ENCODE measurements at places on chromosomes 2 and 18.

DNA sequence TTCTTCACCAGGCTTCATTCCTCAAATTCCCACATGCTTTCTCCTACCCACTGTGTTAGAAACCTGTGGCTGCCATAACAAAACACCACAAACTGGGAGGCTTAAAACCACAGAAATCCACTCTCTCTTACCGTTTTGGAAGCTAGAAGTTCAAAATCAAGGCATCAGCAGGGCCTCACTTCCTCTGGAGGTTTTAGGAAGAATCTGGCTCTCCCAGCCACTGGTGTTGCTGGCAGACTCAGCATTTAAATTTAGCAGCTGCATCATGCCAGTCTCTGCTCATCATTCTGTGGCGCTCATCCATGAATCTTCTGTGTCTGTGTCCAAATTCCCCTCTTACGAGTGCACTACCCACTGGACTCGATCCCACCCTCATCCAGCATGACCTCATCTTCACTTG lies 248.5 kb downstream of the ZNF516 start:
- no peak for DNase-seq

DNA sequence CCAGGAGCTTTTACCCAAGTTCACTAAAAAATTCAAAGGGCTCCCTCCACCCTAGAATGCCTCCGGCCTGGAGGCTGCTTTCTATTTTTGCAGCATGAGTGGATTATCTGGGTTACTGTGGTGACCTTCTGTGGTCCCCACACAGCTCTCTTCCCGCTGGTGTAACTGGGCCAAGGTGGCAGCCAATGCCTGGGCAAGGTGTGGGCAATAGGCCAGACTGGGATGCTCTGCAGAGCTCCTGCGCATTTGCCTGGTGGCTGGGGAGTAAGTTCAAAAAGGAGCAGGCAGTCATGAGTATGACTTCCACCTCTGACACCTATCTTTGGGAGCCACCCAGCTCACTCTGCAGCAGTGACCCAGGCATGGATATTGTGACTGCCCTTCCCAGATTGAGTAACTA lies 130.5 kb upstream of the SPRED2 start:
- DNase-seq, result no peak

DNA sequence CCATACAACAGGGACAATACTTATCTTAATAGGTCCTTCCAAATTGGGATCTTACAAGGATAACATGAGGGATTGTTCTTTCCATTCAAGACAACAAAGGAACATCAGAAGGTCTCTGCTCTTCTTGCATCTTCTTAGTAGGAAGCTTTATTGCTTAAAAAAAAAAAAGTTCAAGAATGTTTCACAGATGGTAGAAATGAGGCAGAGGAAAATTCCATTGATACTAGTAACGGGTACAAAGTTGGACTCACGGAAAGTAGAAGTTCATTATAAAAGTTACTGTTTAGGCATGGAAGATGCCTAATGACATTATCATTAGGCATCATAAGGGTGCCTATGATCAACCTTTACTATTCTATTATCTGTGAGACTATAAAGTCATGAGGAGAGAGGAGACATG lies 136.2 kb downstream of the LAMA3 start:
- DNase-seq, result no peak

GRCh38 chr2:46053564-46053963 lies 243.6 kb upstream of the EPAS1 start:
- DNase-seq, result no peak

GRCh38 chr18:31100436-31101182 lies 1.6 kb downstream of the DSC2 start:
- no peak for DNase-seq

DNA sequence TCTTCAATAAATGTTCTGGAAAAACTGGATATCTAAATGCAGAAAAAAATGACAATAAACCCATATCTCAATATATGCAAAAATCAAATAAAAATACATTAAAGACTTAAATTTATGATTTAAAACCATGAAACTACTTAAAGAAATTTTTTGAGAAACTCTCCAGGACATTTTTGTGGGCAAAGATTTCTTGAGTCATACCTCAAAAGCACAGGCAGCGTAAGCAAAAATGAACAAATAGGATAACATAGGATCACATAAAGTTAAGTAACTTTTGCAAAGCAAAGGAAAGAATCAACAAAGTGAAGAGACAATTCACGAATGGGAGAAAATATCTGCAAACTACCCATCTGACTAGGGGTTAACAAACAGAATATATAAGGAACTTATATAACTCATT lies 1545.5 kb downstream of the SUCLG1 start:
- DNase-seq, result no peak

GRCh38 chr2:216624251-216624650 lies 9.0 kb upstream of the IGFBP2 start:
- no peak for DNase-seq

DNA sequence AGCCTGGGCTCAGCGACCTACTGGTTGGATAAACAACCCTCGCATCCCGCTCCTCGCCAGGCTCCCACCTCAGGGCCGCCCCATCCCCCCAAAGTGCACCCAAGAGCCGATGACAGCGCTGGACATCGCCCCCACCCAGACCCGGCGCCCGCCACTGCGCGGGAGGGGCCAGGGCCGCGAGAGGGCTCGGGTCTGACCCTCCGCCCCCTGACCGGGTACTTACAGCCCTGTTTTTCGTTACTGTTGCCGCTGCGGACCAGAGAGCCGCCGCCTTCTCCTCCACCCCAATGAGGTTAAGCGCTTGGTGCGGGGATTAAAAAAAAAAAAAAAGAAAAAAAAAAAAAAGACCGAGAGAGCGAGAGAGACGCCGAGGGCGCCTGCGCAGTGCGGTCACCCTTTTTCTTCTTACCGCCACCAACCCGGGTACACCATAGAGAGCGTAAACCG lies at the start of gene CLASP1:
Gene CLASP1, minus strand, starts transcription at position 314 of the 447 bp plus-strand sequence. CDS start 43,567 bp downstream, outside the sequence.
- no peak for DNase-seq

DNA sequence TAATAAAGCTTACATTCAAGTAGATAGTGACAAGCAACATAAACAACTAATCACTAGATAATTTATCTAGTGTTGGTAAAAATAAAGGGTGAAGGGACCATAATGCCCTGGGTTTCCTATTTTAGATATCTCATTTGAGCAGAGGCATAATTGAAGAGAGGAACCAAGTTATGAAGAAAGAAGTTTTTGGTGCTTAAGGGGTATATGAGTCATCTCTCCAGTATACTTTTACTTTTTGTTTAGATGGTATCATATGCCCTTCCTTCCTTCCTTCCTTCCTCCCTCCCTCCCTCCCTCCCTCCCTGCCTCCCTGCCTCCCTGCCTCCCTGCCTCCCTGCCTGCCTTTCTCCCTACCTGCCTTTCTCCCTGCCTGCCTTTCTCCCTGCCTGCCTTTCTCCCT lies 1053.5 kb upstream of the CELF4 start:
- no peak for DNase-seq

- DNase-seq, result no peak
These were observed 26.1 kb upstream of the CERS6 start for GRCh38 chr2:168429988-168430387.

DNA sequence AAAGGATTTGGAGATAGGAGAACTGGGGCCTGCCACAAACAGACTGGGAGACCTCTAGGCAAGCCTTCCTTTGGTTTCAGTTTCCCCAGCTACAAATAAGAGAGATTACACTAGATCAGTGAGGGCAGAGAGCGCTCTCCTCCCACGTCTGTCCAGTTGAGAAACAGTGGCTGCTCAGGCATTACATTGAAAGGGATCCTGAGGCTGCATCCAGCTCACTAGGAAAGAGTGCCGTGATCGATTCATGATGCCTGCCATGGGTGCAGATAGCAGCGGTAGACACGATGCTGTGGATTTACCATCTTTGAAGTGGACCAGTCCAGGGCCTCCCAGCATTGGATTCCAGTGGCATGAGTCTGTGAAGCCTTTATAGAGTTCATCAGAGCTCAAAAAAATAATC lies 62.6 kb downstream of the EN1 start:
- DNase-seq, result no peak

- DNase-seq, result no peak
These were observed 180.5 kb downstream of the DIS3L2 start for GRCh38 chr2:232142049-232142448.

- no peak for DNase-seq
These were observed 441.7 kb downstream of the RNF144A start for GRCh38 chr2:7358865-7359447.

GRCh38 chr2:60528281-60529020 lies 25.0 kb downstream of the BCL11A start:
- DNase-seq, result no peak

GRCh38 chr2:60318544-60318943 lies 234.9 kb downstream of the BCL11A start:
- no peak for DNase-seq

DNA sequence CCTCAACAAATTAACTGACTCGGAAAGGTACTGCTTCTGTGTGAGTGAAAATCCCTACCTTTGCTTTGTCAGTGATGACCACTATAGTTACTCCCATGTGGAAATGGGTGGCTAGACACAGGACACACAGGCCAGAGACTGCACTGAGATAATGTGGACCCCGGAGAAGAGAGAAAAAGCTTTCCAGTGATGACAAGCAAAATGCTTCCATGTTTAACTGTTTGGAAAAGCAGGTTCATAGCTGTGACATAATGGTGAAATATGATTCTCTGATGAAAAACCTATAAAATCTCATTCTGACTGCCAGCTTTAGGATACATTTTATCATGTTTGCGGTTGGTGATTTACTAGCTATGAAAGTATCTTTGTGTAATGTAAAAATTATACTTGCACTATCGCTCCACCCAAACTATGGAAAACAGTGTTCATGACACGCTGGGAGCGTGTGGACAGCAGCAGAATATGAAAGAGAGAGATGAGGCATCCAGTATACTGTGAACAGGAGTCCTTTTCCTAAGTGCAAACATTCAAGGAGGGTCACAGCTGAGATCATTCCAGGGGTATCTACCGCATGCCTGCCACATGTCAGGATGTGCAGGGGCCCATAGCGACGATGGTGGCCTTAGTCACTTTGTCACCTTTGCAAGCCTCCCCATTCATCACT lies 782.7 kb upstream of the SOX11 start:
- DNase-seq, result no peak

GRCh38 chr18:47817795-47818077 lies 112.7 kb downstream of the SMAD2 start:
- no peak for DNase-seq

- DNase-seq, result no peak
These were observed 147.1 kb downstream of the IKZF2 start for GRCh38 chr2:213004197-213004821.

DNA sequence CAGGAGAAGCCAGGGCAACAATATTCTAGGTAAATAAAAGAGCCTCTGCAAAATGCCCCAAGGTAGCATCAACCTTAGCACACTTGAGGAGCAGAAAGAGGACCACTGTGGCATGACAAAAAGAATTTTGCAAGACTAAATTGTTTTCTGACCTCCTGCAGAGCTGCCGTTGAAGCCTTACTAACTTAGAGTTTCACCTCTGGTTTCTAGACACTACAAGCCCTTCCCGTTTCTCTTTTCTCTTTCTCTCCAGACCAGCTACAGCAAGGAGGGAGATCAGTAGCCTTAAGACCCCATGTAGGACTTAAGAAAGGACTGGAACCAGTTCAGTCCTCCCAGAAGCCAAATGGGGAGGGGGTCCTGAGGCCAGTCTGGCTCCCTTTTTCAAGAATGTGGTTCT lies 73.3 kb upstream of the SP3 start:
- DNase-seq, result no peak

- DNase-seq, result no peak
These were observed 1.1 kb upstream of the FN1 start for GRCh38 chr2:215436705-215437565.

DNA sequence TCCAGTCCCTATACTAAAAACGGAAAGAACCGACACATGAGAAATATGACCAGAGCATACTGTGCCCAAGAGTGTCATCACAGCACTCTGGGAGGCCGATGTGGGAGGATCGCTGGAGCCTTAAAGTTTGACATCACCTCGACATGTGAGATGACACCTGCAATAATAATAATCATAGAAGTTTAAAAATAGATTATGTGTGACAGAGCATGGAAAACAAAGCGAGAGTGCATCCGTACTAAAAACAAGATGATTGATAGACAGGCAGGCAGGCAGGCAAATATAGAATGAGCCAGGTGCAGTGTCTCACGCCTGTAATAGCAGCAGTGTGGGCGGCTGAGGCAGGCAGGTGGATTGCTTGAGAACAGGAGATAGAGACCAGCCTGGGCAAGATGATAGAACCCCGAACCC lies 114.8 kb upstream of the ANKRD30BL start:
- no peak for DNase-seq

DNA sequence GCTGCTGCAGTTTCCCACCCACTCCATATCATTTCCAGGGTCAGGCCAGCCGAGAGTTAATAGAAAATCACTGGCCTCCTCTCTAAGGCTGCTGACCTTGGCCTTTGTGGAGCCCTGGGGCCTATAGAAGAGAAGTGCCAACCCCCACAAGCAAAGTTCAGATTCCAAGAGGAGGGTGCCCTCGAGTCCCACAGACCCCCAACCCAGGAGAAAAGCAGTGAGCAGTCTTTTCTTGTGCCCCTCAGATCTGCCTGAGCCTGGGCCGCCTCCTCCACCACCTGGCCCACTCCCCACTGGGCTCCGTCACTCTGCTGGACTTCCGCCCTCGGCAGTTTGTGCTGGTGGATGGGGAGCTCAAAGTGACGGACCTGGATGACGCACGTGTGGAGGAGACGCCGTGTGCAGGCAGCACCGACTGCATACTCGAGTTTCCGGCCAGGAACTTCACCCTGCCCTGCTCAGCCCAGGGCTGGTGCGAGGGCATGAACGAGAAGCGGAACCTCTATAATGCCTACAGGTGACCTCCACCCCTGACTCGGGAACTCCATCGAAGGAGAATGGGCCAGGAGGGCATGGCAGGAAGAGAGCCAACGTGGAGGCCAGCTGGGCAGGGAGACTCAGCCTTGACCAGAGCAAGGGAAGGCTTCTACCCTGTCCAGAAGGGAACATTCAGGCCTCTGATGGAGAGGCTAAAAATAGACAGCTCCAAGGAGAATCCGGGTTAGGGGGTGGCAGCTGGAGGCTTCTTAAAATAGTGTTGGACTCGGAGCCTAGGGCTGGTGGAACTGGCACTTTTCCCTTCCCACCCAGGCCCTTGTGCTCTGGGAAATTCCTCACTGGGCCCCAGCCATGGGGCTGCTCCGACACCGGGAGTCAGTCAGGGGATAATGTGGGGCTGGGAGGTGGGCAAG lies 6.2 kb downstream of the PKDCC start:
- DNase-seq, result no peak

GRCh38 chr2:144705328-144706245 lies 185.7 kb upstream of the ZEB2 start:
- no peak for DNase-seq

- DNase-seq, result no peak
These were observed 371.6 kb upstream of the SLC8A1 start for GRCh38 chr2:40823478-40823877.

GRCh38 chr2:109155553-109156451 lies 26.8 kb downstream of the SH3RF3 start:
- no peak for DNase-seq

- no peak for DNase-seq
These were observed 2.6 kb downstream of the DYSF start for GRCh38 chr2:71455741-71456569.

Measured in DMS 273 treated with DMSO at 0.1 percent for 48 hours (cell line).